ENCODE measurements at places on chromosomes 5 and 9.
A peak's percentile ranks its signal among the peaks of the same experiment; 100 is the strongest.

DNA sequence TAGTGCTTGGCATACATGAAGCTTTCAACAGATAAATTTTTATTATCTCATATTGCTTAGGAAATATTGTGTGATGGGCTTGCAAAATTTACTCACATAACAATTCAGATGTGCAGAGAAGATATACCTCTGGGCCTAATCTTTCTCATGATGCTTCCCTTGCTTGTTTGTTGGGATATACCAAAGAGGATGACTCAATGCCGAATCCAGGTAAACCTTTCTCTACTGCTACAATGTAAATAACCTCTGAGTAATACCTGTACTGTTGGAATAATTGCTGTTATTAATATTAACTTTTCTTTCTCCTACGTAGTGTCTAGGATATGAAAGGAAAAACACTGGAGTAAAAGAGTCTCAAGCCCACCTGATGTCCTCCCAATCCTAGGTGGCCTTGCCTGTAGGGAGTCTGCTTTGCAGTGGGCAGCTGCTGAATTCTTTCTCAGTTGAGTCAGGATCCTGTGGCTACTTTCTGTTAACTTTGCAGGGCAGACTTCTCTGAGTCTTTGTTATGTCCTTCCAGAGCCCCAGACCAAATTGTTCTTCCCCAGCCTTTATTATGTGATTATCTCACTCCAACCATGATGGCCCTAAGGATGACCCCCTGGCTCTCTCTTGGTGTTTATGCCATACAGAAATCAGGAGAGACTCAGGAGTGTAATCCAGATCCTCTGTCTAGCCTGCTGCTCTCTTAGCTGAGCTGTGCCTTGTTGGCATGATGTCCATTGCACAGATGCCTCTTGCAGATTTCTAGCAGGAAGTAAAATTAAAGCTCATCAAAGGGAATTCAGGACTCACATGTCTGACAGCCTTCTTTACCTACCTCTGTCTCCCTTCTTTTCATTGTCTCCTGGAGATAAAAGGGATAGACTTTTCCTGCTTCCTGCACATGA is 208.1 kb downstream of the SNX18 start:
- no peaks in the 10 kb centered on the region for H3K4me1 ChIP-seq

- no peaks in the 10 kb centered on the region for H3K4me1 ChIP-seq
- no peak overlapping the region for H3K27ac ChIP-seq
- no peak for DNase-seq
- H3K36me3 ChIP-seq: no peaks in the 10 kb centered on the region
- H3K27me3 ChIP-seq: no peaks in the 10 kb centered on the region
Observed at GRCh38 chr9:96201140-96201539, 100.8 kb downstream of the HSD17B3 start.

DNA sequence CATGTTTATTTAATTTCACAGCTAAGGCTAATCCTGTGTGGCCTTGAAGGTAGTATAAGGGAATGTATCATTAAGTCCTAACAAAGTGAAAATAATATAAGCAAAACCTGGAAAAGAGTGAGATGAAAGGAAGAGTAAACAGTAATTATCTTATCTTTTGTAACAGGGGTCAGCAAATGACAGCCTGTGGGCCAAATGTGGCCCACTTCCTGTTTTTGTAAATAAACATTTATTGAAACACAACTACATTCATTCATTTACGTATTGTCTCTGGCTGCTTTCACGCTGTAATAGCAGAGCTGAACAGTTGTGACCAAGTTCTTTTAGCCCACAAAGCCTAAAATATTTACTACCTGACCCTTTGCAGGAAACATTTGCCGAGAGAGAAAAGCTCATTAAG is 78.4 kb upstream of the HTR4 start:
- no peak overlapping the region for H3K27ac ChIP-seq
- no peak for DNase-seq
- H3K36me3 ChIP-seq: no peaks in the 10 kb centered on the region
- H3K4me1 ChIP-seq: peaks cover 2% of the 10 kb centered on the region
- no peak overlapping the region for H3K4me3 ChIP-seq
- H3K27me3 ChIP-seq: no peaks in the 10 kb centered on the region

DNA sequence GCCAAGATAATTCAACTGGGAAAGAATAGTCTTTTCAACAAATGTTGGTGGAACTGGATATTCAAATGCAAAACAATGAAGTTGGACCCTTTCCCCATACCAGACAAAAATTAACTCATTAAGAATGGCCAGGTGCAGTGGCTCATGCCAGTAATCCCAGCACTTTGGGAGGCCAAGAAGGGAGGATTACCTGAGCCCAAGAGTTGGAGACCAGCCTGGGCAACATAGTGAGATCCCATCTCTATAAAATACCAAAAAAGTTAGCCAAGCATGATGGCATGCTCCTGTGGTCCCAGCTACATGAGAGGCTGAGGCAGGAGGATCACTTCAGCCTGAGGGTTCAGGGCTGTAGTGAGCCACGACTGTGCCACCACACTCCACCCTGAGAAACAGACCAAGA is 24.2 kb downstream of the SERINC5 start:
- DNase-seq: no peak
- no peak overlapping the region for H3K4me3 ChIP-seq

GRCh38 chr5:71953866-71954265 is 153.4 kb upstream of the MAP1B start:
- H3K27me3 ChIP-seq: no peaks in the 10 kb centered on the region
- no peak overlapping the region for H3K27ac ChIP-seq
- H3K4me3 ChIP-seq: no peak overlapping the region
- no peak for DNase-seq
- no peaks in the 10 kb centered on the region for H3K4me1 ChIP-seq

DNA sequence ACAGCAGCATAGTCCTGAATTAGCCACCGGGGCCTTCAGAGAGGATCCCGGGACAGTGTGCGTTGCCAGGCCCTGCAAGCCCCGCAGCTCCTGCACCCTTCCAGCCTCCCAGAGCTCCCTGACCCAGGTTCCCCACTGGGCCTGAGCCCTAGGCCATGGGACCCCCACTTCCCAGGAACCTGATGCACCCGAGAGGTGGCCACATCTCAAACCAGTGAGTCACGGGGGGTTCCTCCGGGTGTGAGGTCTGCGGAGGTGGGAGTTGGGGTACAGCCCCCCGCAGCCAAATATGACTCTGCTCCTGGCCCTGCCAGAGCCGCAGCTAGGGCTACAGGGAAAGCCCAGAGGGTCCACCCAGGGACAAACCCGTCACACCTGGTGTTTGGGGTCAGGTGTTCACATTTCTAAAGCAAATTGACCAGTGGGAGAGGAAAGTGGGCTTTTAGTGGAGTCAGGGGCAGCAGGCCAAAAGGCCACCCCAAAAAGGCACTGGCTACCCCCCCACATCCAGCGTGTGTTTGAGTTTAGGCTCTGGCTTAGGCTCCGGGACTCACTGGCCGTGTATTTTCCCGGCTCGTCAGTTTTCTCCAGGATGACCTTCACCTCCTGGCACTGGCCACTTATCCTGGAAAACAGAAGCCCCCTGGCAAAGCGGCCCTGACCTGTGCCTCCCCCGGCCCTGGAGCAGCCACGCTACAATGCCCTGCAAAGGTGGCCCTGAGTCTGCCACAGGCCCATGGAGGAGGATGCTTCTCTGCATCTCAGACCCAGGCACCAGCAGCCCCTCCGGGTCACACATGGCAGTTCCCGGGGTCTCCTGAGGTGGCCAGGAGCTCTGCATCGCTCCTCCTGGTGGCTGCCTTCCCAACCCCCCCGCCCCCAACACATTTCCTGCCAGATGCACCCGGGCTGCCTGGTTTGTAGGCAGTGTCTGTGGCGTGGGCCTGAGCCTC is 17.4 kb upstream of the OBP2B start:
- H3K27me3 ChIP-seq: no peaks in the 10 kb centered on the region
- H3K4me1 ChIP-seq: no peaks in the 10 kb centered on the region
- no peak overlapping the region for H3K27ac ChIP-seq
- no peak overlapping the region for H3K4me3 ChIP-seq
- DNase-seq: no peak
- H3K36me3 ChIP-seq: no peaks in the 10 kb centered on the region

DNA sequence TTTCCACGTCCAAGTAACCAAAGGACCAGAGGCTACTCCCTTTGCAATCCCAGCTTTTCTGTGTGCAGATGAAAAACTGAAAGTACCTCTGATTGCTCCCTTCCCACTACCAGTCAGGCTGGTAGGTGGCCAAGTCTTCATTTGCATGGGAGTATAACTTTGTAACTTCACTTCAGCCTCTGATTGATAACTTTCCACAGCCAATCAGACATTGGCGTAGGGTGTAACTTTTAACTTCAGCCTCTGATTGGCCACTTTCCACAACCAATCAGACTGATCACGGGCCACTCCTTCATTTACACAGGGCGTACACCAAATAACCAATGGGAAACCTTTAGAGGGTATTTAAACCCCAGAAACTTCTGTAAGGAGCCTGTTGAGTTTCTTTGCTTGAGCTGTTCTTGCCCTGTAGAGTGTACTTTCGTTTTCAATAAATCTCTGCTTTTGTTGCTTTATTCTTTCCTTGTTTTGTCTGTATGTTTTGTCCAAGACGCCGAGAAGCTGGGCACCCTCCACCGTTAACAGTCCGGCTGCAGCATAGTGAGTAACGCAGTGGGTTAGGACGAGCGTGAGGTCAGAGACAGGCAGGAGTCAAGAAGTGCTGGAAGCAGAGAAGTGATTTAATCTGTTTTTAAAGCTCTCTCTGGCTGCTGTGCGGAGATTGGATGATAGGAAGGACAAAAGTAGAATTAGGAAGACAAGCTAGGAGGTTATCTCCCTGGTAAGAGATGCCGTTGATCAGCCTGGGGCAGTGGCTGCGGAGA is 3.5 kb upstream of the EXOSC2 start:
- DNase-seq: peak; percentile 100
- H3K36me3 ChIP-seq: peaks cover 1% of the 10 kb centered on the region
- H3K4me1 ChIP-seq: peaks cover 9% of the 10 kb centered on the region
- no peak overlapping the region for H3K4me3 ChIP-seq

GRCh38 chr5:149320791-149321330 is 24.4 kb upstream of the GRPEL2 start:
- H3K4me3 ChIP-seq: no peak overlapping the region
- peak; percentile 97 for DNase-seq
- H3K4me1 ChIP-seq: peaks cover 2% of the 10 kb centered on the region
- H3K36me3 ChIP-seq: no peaks in the 10 kb centered on the region
